ENCODE measurements at places on chromosomes 3 and 15. TPM values are rescaled to one million over a fixed set of nuclear protein-coding genes. Genes with fewer than 3 reads are reported as not detected.

MFN1 gene
- total RNA-seq, result 39.4 TPM

SMCO1 gene
- not detected for total RNA-seq

IL12A gene
- 0.26 TPM for total RNA-seq

C2CD4B gene
- 75.8 TPM for total RNA-seq

IQCF2 gene
- total RNA-seq, result not detected

GRCh38 chr3:146454796-146455195, 14.6 kb downstream of the PLSCR2 start:
- no peaks in the 10 kb centered on the region for H3K4me1 ChIP-seq
- H3K27me3 ChIP-seq, result no peaks in the 10 kb centered on the region
- H3K36me3 ChIP-seq, result no peaks in the 10 kb centered on the region

DNA sequence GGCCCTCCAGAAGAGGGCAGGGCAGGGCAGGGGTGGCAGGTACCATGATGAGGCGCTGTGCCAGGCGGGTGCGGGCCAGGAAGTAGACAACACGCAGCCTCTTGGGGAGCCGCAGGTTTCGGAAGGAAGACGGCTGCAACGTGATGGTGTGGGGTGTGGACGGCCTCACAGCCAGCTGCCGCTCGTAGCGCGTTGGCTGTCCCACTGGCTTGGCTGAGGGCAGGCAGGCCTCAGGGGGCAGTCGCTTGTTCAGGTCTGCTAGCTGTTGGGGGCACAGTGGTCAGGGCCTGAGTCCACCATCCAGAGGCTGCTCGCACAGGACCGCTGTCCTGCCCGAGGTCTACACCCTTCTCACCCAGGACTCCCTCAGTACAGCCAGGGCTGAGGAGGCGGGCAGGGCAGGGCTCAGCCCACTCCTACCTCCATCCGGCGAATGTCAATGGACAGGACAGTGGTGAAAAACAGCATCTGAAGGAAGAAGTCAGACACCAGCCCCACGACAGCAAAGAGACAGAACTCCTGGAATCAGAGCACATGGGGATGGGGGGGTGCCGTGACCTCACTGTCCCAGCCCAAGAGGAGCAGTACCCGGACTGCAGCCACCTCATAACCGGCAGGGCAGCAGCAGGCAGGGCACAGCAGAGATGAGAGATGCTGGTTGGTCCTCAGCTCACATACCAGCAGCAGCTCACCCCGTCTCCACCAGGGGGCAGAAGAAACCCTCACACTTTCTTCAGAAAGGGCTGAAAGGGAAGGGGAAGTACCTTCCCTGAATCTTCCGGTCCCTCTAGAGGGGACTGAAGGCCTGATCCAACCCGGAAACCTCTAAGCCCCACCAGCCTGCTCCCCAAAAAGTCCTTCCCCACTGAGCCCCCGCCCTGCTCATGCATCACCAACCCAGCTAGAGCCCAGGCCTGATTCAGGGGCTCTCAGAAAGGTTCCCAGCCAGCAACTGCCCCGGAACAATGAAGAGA, 40.0 kb downstream of the PTPN23 start:
- DNase-seq, result peak; percentile 89
- peak overlapping the region; percentile 66 for H3K27ac ChIP-seq
- no peak overlapping the region for H3K4me3 ChIP-seq

DNA sequence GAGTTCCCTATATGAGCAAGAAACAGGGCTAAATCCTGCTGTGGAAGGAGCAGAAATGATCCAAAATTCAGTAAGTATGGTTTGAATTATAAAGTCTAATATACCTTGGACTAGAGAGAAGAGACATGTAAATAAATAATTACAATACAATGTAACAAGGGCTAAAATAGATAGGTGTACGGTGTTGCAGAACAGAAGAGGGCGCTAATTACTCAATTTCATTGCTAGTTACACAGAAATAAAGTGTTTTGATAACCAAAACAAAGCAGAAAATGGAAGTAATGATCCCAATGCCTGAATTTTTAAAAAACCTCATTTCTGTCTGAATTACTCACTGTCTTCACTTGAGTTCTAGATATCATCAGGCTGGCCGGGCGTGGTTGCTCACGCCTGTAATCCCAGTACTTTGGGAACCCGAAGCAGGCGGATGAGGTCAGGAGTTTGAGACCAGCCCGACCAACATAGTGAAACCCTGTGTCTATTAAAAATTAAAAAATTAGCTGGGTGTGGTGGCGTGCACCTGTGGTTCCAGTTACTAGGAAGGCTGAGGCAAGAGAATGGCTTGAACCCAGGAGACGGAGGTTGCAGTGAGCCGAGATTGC, 8.3 kb upstream of the PLCH1 start:
- H3K36me3 ChIP-seq, result no peaks in the 10 kb centered on the region
- no peak overlapping the region for H3K4me3 ChIP-seq
- no peak overlapping the region for H3K27ac ChIP-seq
- no peaks in the 10 kb centered on the region for H3K4me1 ChIP-seq
- no peak for DNase-seq

DNA sequence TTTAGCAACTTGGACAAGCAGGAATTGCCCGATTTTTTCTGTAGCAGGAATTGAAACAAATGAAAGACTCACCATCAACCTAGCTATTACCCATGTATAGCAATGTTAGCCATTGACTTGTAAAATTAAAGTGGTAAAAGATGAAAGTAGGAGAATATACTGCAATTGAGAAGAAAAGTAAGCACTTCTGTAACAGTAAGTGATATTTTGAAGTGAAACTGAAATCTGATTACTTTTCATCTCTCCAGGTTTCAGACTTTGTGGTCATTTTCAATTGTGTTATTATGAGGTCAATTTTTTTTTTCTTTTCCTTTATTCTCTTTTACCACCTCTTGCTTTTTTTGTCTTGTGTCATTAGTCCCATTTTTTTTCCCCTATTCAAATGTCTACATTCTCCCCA, 1078.2 kb downstream of the ZPLD1 start:
- no peak overlapping the region for H3K27ac ChIP-seq
- no peaks in the 10 kb centered on the region for H3K27me3 ChIP-seq
- no peak for DNase-seq
- no peaks in the 10 kb centered on the region for H3K36me3 ChIP-seq
- H3K4me1 ChIP-seq, result peaks cover 8% of the 10 kb centered on the region

DNA sequence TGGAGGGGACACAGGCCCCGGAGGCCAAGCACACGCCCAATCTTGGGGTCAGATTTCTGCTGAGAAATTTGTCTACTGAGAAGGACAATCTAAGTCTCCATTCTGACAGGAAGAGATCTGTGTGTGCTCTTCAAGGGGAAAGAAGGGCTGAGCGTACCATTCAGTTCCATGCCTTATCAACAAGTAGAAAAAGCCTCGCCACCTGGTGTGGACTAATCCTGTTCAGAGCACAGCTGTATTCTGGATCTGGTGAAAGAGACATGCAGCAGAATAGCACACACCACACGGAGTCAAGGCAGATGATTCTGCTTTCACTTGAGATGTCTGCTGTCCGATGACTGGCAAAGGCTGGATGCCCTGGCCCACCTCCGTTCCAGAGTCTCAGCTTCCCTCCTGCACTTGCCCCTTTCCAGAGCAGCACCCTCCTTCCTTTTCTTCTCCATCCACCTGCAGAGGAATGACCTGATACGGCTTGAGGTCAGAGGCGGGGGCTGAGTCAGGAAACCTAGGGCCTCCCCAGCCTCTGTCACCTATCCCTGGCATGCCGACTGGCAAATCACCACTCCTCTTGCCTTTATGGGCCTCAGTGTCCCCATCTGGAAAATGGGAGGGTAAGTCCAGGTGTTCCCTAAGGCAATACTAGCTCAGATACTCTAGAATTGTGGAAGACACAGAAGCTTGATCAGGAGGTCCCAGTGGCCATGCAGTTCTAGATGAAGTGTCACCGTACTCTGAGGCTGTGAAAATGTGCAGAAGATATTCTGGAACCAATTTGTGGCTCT, 36.9 kb upstream of the CTSH start:
- no peak overlapping the region for H3K27ac ChIP-seq
- H3K4me3 ChIP-seq, result no peak overlapping the region
- no peaks in the 10 kb centered on the region for H3K27me3 ChIP-seq
- no peaks in the 10 kb centered on the region for H3K36me3 ChIP-seq
- DNase-seq, result no peak

DNA sequence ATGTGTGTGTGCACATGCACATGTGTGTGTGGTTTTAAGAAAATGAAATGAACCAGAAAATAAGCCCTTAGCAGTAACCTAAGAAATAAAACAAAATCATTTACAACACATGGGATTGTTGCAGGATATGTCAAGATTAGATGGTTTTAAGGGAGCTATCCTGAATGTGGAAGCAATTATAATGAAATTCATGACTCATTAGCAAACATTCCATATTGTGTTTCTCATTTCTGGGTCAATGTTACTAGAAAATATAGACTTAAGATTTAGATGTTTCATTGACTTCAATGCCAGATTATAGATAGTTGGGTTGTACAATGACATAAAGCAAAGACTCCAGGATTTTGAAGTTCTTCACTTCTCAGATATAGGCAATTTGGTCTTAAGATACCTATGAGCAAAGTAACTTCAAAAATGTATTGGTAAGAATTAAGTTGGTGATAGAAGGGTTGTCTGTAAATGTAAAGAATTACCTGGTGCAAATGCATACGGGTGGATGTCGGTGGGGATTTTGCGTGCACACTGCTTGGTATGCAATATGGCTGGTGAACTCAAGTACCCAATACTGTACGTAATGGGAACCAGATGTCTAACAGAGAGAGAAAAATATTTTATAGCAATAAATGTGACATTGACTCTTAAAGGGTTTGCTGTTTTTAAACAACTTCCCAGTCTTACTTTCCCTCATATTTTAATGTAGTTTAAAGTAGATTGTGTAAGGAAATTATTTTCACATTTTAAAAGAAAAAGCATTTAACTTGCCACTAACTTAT, 53.9 kb upstream of the NR2F2 start:
- H3K4me3 ChIP-seq, result no peak overlapping the region
- no peak for DNase-seq
- H3K4me1 ChIP-seq, result no peaks in the 10 kb centered on the region
- H3K27me3 ChIP-seq, result no peaks in the 10 kb centered on the region

All from body of pancreas (tissue), 4 donors.